Testis (tissue), 5 donors: ENCODE measurements at places on chromosomes 16 and 17. TPM values are rescaled to one million over a fixed set of nuclear protein-coding genes. Genes with fewer than 3 reads are reported as not detected.

CA5A gene
- not detected for polyA plus RNA-seq

SLC16A13 gene
- 2.0 TPM for polyA plus RNA-seq

WNT3 gene
- 6.4 TPM for polyA plus RNA-seq

MT1A gene
- not detected for polyA plus RNA-seq

CCDC144A gene
- polyA plus RNA-seq = 8.9 TPM

QRICH2 gene
- 43.4 TPM for polyA plus RNA-seq

KRTAP17-1 gene
- polyA plus RNA-seq = not detected

SPN gene
- 3.2 TPM for polyA plus RNA-seq

RCVRN gene
- 0.32 TPM for polyA plus RNA-seq
